ENCODE measurements at places on chromosomes 5 and 9. TPM values are rescaled to one million over a fixed set of nuclear protein-coding genes. Genes with fewer than 3 reads are reported as not detected.

Gene FSTL4
- 0.83 TPM for total RNA-seq

Gene PCDHB12
- not detected for total RNA-seq

Gene DDX41
- total RNA-seq = 135 TPM

Gene SPTLC1
- total RNA-seq = 50.2 TPM

Gene ACER2
- 3.9 TPM for total RNA-seq

Gene SKP2
- total RNA-seq = 49.2 TPM

Gene UAP1L1
- 43.9 TPM for total RNA-seq

Gene PCDHB10
- not detected for total RNA-seq

Gene GLRA1
- total RNA-seq = not detected

Gene SPINK6
- not detected for total RNA-seq

Gene PAEP
- total RNA-seq = not detected

Gene PCDHGC5
- total RNA-seq = not detected

Gene SLC34A3
- total RNA-seq = not detected
